ENCODE measurements at places on chromosomes 3 and 15.

DNA sequence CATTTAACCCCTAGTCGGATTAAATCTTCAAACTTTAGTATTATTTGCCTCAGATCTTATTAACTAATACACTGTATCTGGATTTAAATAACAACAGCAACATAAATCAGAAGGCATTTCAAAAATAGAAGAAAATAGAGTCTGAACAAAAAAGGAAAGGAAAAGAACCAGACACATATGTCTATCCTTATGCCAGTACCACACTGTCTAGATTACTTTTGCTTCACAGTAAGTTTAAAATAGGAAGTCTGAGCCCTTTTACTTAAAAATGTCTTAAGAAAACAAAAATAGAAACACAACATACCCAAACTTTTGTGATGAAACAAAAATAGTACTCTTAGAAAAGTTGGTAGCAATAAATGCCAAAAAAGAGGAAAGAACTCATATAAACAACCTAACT, 1615.8 kb downstream of the SI start:
- DNase-seq: no peak

GRCh38 chr3:99084826-99085225, 183.3 kb upstream of the DCBLD2 start:
- DNase-seq: no peak

DNA sequence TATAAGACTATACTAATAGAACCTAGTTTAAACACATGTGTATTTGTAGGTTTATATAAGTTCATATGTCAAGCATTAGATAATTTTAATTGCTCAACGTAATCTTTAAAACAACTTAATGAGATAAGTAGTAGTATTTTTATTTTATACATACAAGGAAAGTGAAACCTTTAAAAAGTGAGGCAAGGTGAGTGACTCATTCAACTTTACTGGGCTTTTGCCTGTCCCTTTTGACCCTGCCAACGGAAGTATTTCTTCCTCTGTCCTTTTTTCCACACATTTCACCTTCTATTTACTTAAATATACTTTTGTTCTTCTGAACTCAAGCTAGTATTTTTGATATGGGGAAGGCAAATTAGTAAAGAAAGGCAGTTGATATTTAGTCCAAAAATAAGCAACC, 78.5 kb downstream of the KBTBD8 start:
- no peak for DNase-seq

- no peak for DNase-seq
Observed at GRCh38 chr3:45906681-45907407, 20.5 kb downstream of the CCR9 start.

GRCh38 chr3:17057321-17057720, 172.6 kb downstream of the PLCL2 start:
- no peak for DNase-seq

GRCh38 chr3:144624656-144625055, 653.0 kb downstream of the DIPK2A start:
- no peak for DNase-seq

- DNase-seq: no peak
Observed at GRCh38 chr15:36908991-36909390, 191.4 kb downstream of the MEIS2 start.

DNA sequence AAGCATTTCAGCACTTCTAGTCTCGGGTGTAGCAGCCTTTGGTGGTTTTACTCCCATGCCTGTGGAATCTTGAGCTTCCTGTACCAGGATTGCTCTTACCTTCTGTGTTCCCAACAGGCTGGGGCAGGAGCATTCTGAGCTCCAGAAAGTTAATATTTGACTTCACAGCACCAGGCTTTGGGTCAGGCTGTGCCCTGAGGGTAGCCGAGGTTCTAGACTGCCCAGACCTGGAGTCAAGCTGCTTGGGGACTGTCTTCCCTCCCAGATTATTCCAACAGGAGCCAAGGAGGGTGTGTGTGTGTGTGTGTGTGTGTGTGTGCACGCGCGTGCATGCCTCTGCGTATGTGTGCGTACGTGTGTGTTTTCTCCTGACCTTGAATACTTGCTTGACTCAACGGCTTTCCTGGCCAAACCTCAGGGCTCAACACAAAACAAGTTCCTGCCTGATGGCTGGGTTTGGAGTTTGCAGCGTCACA, 94.8 kb downstream of the FLNB start:
- no peak for DNase-seq

DNA sequence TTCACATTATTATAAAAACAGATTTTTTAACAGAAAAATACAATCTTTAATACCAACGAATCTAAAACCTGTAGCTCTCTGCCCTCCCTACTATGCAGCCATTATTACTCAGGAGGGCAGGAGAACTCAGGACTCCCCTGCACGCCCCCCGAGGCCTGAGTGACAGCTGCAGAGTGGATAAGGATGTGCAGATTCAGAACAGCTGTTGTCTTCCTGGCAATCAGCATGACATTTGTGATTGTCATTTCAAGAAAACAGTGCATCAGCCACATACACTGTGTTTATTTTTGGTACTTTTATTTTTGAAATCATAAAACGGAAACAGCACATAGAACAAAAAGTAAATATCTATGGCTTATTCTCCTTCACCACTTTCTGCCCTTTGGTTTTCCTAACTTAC, 450.8 kb downstream of the OCA2 start:
- no peak for DNase-seq

DNA sequence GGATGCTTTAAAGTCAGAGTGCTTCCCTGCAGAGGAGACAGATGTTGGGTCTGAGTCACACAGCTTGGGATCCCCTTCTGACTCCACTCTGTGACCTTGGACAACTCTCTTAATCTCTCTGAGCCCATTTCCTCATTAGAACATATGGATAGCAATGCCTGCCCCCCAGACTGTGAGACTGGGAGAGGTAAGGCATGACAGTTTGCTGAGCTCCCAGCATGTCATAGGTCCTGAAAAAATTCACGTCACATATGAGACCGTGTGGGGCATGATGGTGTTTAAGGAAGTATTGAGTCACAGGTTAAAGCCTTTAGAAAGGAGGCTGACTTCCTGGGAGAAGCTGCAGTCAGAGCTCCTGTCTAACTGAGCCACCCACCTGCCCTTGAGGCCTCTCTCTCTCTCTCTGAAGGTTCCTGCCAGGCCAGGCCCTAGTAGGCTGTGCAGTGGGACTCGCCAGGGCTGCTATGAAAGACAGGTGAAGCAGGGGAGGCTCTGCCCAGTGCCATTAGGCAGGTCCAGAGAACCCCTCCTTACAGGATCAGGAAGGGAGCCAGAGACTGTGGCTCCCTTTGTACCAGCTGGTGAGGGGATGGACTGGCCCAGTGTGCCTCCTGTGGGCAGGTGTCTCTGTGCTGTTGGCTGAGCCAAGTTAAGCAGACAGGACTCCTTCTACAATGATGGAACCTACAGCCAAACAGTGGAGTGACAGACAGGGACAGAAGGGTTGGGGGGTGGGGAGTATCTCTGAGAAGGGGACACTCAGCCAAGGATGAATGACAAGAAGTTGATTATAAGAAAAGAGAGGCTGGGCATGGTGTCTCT, 19.5 kb upstream of the DOCK3 start:
- no peak for DNase-seq

- no peak for DNase-seq
Observed at GRCh38 chr15:74036271-74037170, 42.0 kb downstream of the PML start.

DNA sequence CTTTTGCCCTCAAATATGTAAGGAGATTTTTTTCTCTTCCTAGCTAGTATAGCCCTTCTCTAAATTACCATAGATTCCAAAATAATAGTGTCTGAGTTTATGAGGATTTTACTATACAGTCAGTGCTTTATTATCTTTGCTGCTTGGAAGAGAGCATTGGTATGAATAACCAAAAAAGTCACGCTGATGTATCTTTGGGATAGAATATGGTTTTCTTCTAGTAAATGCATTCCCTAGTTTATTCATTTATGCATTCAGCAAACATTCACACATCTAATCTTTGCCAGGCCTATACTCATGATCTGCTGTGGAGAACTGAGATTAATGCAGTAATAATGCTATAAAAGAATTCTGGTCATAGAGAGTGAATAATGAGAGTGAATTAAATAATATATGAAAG, 225.3 kb upstream of the GOLGA6L4 start:
- DNase-seq: no peak

- DNase-seq: no peak
Observed at GRCh38 chr15:87492321-87492720, 764.2 kb downstream of the NTRK3 start.

DNA sequence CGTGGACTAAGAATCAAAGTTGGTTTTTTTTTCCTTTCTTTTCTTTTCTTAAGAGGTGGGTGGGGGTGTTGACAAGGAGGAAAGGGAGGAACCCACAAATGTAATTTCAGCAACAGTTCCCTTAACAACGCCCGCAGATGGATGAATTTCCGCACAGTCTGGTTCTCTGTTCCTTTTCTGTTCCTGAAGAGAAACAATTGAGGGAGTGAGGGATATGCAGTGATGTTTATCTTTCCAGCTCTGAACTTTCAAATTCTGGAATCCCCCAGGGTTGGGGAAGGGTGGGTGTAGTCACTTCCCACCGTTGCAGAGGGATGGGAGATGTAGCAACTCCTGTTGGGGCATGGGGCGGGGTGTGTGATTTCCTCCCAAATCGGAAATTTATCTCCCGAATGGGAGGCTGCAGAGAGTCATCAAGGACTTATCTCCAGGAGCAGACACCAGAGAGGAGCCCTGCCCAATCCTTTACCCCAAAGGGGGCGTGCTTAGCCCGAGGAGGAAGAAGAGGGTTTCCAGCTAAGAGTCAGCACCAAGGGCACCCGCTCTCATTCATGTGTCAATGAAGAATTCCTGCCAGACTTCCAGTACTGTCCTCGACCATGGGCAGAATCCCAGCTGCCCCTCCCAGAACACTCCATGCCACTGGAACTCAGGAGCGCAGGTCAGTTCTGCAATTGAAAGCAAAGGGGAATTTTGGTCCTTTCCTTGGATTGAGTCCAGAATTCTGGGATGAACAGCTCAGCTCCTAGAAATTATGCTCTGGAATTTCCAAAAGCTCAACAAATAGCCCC, 35.0 kb upstream of the CFAP161 start:
- DNase-seq: no peak

GRCh38 chr3:148084931-148085330, 612.8 kb upstream of the AGTR1 start:
- no peak for DNase-seq

GRCh38 chr15:34436956-34437442, 609 bp downstream of the GOLGA8A start:
- no peak for DNase-seq

DNA sequence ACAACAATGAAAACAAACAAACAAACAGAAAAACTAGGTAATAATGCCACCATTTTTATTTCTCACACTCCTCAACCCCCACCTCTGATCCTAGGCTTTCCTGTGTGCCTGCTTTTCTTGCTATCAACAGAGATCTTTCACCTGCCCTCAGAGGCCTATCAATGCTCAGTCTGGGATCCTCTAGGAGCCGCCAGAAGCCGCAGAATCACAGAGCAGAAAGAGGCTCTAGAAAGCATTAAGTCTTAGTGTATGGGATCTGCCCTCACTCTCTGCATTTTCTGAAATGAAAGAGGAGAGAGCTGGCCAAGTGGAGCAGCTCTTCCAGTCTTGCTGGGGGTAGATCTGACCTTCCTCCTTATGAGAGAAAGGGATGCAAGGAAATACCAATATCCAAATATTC, 306.8 kb downstream of the TUSC7 start:
- no peak for DNase-seq

- no peak for DNase-seq
Observed at GRCh38 chr3:5298453-5298852, 110.9 kb downstream of the EDEM1 start.

GRCh38 chr3:182910936-182911781, 69.2 kb downstream of the DCUN1D1 start:
- DNase-seq: no peak

DNA sequence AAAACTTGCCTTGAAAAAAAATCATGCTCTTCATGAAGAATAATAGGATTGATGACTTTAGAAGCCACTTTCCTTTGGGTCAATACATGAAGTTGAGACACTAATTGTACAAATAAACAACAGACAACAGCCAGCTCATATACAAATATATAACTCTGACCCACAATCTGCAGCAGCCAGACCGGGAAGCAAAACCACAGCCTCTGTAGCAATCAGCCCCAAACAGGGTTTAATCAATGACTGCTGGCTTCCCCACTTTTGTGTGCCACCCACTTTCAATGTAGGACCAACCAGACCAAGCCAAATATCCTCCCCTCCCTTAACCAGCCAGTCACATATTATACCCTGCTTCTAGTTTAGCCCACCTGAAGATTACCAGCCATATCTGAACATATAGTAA, 39.0 kb downstream of the IFT57 start:
- DNase-seq: no peak

GRCh38 chr3:33315826-33316225, 38.6 kb downstream of the FBXL2 start:
- no peak for DNase-seq

DNA sequence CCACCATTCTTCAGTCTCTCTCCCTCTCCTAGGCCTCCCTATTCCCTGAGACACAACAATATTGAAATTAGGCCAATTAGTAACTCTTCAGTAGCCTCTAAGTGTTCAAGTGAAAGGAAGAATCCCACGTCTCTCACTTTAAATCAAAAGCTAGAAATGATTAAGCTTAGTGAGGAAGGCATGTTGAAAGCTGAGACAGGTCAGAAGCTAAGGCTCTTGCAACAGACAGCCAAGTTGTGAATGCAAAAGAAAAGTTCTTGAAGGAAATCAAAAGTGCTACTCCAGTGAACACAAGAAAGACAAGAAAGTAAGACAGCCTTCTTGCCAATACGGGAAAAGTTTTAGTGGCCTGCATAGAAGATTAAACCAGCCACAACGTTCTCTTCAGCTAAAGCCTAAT, 41.3 kb downstream of the PPM1L start:
- DNase-seq: no peak

DNA sequence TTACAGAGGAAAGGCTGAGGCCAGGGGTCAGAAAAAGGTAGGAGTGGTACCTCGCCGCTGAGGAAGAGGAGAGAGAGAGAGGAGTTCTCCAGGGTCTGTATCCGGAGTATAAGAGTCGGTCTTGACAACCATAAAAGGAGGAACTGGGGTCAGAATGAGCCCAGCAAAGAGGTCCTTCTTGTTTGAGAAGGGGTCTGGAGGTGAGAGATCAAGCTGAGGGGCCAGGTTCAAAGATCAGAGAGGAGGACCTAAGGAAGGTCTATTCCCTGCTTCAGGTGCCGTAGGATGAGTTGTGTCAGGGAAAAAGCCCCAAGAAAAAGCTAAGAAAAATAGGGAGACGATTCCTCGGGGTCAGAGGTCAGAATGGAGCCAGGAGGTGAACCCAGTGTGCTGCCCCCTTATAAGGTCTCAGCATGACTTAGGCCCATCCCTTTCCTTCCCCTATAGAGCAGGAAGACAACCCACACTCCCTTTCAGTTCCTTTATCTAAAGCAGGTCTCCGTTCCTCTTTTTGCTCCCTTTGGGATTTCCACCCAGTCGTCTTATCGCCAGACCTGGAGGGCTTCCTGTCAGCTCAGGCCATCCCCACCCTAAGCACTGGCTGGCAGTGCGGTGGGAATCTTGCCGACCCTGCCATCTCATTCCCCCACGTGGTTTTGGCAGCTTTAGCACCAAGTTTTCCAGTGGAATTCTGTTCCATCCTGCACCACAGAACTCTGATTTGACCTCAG, 651 bp downstream of the MTMR14 start:
- DNase-seq: no peak

GRCh38 chr3:194474675-194475074, 12.1 kb downstream of the ATP13A3 start:
- DNase-seq: no peak

Data from effector CD8-positive, alpha-beta T cell (primary cell).